ENCODE measurements at places on chromosomes 2 and 18.

DNA sequence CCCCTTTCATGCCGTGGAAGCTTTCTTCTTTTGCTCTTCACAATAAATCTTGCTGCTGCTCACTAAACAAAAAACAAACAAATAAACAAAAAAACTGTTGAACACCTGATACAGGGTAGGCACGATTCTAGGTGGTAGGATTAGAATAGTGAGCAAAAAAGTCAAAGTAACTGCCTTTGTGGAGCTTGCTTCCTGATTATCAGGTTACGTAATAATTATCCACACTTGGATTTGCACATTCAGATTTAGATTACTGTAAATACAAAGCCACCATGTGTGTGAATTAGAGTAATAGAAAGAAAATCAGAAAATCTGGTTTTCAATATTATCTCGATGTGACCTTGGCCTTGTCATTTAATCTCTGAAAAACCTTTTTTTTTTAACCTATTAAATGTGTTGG lies 307.1 kb downstream of the NRXN1 start:
- no peak for DNase-seq

DNA sequence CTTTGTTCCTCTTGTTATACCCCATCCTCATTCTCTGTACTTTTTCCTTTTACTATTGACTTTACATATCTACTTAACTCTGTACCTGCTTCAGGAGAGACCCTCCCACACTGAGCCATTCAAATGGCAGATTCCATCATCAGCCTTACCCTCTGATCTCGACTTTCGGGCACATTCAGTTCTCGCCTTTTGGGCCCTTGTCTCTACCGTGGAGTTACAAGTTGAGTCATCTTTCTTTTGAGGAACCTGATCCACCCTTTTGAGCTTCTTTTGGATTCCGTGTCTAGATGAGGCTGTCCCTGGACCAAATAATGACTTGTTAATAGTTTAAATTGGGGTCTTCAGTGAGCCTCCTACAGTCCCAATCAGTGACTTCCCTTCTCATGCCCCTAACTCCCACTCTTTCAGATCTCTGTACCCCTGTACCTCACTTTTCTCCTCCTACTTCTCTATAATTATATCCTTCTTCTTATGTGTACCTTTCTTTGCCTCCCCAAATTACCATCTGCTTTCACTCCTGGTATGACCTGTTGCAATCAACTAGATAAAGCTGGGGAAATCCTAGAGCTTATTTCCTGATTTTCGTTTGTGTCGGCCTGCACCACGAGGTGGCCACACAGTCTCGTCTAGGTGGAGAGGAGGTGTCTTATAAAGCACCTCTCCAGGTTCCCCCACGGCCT lies 17.2 kb downstream of the SP110 start:
- DNase-seq: no peak

- DNase-seq: no peak
Observed at GRCh38 chr2:76270096-76270710, 559.5 kb upstream of the GCFC2 start.

DNA sequence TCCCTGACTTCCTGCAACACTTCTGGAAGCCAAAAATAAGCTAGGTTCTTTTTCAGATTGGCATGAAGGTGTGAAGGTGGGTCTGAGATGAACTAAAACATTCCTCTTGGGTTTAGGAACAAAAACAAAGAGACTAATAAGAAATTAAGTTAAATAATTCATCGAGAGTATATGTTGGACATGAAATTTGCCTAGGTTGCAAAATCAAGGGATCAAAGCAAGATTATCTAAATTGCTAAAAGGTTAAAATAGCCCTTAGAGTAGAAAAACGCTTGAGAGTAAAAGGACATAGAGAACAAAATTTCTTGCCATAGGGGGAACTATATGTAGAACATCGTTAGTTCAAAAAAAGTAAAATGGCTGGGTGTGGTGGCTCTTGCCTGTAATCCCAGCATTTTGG lies 845.9 kb upstream of the NXPH2 start:
- no peak for DNase-seq

- no peak for DNase-seq
Observed at GRCh38 chr2:3617198-3617890, 22.4 kb downstream of the COLEC11 start.

- DNase-seq: no peak
Observed at GRCh38 chr2:31150120-31150670, 12.0 kb upstream of the GALNT14 start.
